ENCODE measurements at places on chromosomes 11 and 22.

- no peak for DNase-seq
Observed at GRCh38 chr11:106403751-106404150, 326.3 kb downstream of the AASDHPPT start.

- DNase-seq, result no peak
Observed at GRCh38 chr11:8757047-8757446, 74.5 kb downstream of the RPL27A start.

DNA sequence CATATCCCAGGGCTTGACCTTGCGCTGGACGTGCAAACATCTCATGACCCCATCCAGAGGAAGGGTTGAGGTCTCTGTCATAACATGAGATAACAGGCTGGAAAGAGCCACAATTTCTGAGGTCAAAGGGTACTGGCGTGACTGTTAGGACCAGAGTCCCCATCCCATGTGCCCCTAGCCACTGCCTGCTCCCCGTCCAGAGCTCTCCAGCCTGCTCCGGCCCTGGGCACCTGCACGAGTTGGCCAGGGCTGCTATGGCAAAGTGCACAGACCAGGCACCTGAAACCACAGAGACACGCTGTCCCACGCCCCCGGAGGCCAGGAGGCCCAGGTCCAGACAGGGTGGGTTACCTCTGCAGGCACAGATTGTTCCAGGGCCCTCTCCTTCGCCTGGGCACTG, 58.9 kb downstream of the SHANK2 start:
- DNase-seq, result no peak

DNA sequence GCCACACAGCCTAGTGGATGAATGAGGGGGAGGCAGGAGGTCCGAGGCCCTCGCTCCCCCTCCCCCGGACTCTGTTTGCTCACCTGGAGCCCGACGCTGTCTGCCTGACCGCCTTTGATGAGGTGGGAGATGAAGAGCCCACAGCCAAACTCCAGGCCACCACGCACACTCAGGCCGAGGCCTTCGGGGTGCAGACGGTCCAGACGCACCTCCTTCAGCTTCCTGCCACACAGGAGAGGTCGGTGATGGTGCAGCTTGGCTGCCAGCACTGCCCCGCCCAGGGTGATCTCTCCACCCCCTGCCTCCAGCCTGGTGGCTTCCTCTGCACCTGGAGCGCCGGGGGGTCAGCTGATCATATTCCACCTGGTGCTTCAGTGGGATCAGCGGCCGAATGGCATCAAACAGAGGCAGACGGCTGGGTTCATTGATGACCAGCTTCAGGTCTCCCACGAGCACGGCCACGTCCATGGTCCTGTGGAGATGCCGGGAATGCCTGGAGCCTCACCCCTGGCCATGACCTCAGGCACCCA, 13.1 kb downstream of the USH1C start:
- DNase-seq, result peak; percentile 49

- no peak for DNase-seq
Observed at GRCh38 chr11:122724520-122724919, 69.0 kb downstream of the UBASH3B start.

- DNase-seq, result no peak
Observed at GRCh38 chr22:42317008-42317407, 46.6 kb upstream of the TCF20 start.

- no peak for DNase-seq
Observed at GRCh38 chr11:45844822-45845578, 2.3 kb upstream of the CRY2 start.

DNA sequence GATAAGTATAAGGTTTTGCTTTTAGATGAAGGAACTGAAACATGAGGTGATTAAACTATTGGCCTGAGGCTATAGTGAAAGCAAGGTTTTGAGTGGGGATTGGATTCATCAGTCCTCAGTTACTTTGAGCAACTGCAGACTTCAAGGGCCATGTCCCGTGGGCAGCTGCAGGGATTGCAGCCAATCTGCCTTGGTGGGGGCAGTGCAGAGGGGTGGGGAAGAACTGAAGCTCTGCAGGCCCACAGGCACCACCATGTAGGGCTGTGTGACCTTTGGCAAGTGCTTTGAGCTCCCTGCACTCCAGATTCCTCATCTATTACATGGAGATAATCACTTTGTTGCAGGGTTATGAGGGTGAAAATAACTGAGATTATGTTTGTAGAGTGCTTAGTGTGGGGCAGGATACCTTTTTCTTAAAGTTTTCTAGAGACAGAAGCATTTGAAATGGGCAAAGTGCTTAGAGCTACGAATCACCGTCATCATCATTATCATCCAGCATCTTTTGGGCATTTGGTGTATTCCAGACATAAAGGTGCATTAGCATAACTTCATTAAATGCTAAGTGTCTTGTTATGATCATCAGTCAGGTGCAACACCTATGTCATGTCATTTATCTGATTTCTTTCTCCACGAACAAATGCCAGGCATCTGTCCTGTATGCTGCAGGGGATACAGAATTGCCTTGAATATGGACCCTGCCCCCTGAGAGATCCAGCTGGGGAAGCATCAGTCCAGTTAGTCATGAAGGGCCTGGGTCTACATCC, 72.1 kb upstream of the TENM4 start:
- no peak for DNase-seq

- no peak for DNase-seq
Observed at GRCh38 chr22:33049119-33049729, 9.0 kb downstream of the SYN3 start.

- peak; percentile 80 for DNase-seq
Observed at GRCh38 chr11:613369-613968, 2.3 kb downstream of the IRF7 start.

GRCh38 chr11:124725719-124726105, 14.0 kb upstream of the NRGN start:
- no peak for DNase-seq

GRCh38 chr22:33891992-33892391, 28.3 kb downstream of the LARGE1 start:
- no peak for DNase-seq

DNA sequence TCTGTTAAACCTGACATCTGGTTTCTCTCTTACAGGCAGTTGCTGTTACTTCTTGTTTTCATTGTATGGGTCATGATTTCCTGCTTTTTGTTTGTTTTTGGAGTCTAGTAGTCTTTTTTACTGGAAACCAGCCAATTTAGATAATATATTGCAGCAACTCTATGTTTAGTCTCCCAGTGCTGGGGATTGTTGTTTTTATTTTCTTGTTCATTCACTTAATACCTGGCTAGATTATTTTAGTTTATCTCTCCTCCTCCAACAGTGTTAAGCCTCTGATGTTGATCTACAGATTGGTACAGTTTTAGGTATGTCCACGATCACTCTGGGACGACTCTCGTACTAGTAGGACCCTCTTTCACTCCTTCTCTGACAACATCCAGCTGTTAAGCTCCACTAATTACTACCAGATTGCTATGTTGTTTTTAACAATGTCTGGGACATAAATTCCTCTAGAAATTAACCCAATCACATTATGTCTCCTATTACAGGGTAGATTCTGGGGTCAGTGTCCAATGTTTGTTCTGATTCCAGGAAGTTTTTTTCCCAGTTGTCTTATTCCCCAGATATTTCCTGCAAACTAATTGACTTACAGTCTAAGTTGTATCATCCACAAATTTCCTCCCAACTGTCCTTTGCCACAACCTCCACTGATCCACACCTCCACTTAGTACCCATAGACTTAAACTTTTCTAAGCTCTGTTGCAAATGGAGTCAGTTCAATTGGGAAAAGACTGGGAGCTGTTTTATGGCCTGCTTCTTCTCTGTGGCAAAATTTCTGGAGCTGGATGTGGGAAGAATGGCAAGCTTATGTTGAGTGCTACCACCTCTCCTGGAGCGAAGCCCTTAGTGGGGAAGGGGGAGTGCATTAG, 1280.6 kb upstream of the CNTN5 start:
- DNase-seq, result no peak

DNA sequence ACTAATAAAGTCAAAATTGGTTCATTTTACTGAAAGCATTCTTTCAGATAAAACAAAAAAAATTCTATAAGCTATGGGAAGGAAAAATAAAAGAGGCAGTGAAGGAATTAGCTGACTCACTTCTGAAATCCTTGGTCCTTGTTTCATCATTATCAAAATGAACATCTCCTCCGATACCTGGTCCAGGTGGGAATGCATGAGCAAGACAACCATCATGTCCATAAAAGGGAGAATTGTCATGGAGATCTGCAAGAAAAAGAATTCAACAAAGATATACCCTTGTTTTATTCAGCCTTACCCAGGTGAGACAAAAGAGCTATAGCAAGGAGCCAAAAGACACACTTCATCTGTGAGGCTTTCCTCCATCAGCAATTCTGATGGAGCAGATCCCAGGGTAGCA, 27.2 kb downstream of the MMP10 start:
- no peak for DNase-seq

- DNase-seq, result no peak
Observed at GRCh38 chr11:12174128-12174476, 63.7 kb downstream of the MICAL2 start.

Measured in NCI-H187 (cell line).